ENCODE measurements at places on chromosomes 7 and 10.

- no peak for DNase-seq
Measured at GRCh38 chr7:95718577-95719410, 53.6 kb upstream of the DYNC1I1 start.

DNA sequence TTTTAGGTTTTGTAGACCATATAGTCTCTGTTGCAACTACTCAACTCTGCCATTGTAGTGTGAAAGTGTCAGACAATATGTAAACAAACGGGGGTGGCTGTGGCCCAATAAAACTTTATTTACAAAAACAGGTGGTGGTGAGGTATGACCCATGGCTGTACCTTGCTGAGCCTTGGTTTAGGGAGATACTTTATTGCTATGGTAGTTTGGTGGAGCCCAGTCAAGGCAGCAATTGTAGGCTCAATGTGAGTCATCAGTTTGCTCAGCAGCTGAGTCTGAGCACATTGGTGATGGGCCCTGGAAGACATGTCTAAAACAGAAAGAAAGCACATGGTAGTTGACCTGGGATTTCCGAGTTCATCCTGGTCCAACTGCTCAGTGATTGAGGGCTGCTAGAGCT lies 242.5 kb downstream of the REEP3 start:
- no peak for DNase-seq

DNA sequence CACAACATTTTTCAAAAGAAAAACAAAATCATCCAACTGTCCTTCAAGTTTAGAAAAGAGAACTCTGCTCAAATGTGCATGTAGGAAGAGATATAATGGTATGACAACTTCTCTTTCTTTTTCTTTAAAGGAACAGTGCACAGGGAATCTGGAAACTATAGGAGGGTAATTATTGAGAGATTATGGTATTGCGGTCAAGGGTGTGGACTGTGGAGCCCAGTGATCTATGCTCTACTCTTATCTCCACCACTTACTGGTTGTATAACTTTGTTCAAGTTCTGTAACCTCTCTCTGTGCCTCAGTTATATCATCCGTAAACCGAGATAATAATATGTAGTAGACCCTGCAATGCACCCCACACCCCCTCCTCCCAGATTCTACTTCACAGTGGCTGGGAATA lies 69.8 kb upstream of the PCGF5 start:
- no peak for DNase-seq

DNA sequence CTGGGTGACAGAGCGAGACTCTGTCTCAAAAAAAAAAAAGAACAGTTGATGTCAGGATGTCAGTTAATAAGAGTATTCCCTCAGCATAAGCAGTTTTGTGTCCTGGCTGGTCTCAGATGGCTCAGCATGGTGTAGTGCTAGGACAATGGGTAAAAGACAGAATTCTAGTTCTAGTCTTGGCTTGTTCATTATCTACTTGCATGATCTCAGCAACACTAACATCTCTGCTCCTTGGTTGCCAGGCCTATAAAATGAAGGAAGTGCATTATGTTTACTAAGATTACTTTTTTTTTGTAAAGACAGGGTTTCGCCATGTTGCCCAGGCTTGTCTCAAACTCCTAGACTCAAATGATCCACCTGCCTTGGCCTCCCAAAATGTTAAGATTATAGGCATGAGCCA lies 84.3 kb upstream of the SP8 start:
- DNase-seq: no peak

DNA sequence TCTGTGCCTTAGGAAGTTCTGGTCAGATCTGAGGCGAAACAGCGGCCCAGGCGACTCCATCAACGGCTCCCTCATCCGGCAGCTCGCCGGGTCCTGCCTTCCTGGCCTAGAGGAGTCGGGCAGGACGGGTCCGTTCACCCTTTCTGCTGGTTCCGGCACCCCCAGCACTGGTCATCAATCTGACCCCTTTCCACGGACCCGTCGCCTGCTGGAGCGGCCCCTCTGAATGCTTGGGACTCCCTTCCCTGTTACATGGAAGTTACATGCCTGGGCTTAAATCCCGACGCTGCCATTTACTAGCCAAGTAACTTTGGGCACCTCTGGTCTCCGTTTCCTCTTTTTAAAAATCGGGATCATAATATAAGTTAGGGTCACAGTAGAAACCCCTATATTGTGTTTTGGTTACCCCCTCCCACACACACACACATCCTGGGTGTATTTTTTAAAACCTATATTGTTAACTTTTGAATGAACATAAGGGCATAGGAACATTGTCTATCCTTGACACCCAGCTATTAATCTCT lies 607 bp upstream of the GGCT start:
- DNase-seq: no peak

DNA sequence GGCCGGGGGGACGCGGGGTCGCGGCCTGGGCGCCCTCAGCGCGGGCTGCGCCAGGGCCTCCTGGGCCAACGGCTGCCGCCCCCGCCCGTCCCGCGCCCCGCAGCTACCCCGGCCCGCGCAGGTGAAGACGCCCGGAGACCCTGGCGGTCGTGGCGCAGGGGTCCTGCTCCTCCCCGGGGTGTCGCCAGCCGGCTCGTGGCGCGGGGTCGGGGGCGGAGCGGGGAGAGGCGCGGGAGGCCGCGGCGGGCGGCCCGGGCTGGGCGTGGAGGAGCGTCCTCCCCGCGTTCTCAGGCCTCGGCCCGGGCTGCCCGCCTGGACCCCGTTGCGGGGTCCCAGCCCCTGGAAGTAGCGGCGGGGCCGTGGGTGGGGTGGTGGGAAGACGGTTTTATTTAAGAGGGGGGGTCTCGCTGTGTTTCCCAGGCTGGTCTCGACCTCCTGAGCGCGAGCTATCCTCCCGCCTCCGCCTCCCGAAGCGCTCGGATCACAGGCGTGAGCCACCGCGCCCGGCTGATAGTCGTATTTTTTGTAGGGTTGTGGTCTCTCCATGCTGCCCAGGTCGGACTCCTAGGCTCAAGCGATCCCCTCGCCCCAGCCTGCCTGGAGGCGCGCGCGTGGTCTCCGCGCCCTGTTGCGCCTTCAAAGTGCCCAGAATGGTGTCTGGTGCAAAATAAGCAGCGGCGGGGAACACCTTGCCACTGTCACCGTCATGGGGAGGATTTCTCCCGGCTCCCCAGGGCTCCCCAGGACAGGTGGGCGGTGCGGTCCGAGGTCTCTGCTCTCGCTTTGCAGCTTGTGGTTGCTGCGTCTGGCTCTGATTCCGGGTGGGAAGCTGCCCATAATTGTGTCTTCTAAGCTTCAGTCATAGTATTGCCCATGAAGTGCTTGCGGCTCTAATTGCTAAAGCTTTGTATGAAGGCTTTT lies 15.3 kb upstream of the SUN1 start:
- peak; percentile 19 for DNase-seq

- DNase-seq: no peak
Measured at GRCh38 chr7:142112086-142112485, 568 bp downstream of the MGAM2 start.

GRCh38 chr10:111482621-111483216 lies 405.9 kb downstream of the ADRA2A start:
- no peak for DNase-seq

GRCh38 chr7:28984631-28985030 lies 26.5 kb upstream of the TRIL start:
- DNase-seq: no peak

GRCh38 chr7:113831556-113831955 lies 87.3 kb downstream of the PPP1R3A start:
- no peak for DNase-seq

GRCh38 chr7:90165724-90166123 lies 11.5 kb downstream of the STEAP1 start:
- DNase-seq: no peak

DNA sequence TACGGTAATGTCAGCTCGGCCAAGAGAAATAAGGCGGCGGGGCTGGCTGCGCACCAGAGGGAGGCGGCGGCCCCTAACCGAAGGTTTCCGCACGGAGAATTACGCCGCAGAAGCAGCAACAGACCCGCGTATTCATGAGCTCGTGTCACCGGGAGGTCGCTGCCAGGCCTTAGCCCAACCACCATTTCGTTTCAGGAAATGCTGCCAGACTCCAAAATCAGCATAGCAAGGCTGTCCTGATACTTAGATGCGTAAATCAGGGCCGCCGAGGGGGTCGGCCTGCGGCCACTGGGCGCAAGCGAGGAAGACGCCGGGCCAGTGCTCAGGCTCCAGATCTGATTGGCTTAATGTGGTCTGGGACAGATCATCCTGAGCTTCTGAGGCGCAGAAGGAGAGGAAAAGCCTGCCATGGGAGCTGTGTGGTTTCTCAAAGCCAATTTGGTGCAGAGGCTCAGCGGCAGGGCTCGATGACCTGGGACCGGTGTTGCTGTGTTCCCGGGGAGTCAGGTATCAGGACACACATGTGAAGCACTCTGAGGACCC lies 247.9 kb downstream of the BAMBI start:
- no peak for DNase-seq

GRCh38 chr10:109159351-109159750 lies 764.0 kb downstream of the XPNPEP1 start:
- DNase-seq: no peak

- DNase-seq: no peak
Measured at GRCh38 chr7:47557694-47558670, 23.9 kb downstream of the TNS3 start.

- no peak for DNase-seq
Measured at GRCh38 chr10:5776136-5776880, 36.9 kb downstream of the GDI2 start.
